NCI-H146 (cell line): ENCODE measurements at places on chromosomes 13 and 19.

DNA sequence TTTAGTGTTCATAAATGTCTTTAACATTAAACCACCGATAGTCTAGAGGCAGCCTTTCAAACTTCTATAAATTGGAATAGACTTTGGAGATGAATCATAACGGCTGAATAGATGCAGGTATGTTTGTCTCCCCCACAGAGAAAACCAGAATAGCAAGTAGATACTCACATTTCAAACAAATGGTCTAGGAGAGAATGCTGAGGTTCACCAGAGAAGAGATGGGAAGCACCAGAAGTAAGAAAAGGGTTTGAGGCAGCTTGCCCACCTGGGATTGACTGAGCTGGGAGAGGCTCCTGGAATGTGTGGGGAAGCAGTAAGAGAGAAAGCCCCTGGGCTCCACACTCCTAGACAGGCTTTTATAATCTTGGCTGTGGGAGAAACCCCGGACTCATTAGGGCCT lies 6.4 kb downstream of the IGFL3 start:
- no peak for DNase-seq

DNA sequence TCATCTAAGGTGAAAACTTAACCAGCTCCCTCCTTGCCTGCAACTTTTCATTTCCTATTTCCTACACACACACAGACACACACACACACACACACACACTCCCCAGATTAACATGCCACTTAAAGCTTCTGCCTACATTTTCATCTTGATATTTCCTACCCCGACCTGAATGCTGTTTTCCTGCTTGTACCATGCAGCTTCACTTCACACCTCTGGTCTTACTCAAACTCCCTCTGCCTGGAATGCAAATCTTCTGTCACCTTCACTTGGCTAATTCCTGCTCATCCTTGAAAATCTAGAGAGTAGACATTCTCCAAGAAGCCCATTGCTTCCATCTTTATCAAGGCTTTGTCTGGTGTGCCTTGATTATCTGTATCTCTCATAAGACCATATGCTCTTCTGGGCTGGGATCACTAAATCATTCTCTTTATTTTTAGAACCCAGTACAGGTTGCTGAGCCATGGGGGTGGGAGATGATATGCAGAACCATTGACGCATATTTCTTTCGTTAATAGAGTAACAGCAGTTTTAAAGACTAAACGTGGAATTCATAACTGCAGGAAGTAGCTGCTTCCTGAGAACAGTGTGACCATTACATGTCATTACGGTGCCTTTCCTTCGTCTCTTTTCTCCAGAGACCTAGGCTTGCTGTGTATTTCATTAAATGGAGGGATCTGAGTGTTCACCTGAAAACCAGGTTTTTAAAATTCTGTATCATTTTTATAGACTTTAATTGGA lies 37.7 kb downstream of the CNMD start:
- no peak for DNase-seq

DNA sequence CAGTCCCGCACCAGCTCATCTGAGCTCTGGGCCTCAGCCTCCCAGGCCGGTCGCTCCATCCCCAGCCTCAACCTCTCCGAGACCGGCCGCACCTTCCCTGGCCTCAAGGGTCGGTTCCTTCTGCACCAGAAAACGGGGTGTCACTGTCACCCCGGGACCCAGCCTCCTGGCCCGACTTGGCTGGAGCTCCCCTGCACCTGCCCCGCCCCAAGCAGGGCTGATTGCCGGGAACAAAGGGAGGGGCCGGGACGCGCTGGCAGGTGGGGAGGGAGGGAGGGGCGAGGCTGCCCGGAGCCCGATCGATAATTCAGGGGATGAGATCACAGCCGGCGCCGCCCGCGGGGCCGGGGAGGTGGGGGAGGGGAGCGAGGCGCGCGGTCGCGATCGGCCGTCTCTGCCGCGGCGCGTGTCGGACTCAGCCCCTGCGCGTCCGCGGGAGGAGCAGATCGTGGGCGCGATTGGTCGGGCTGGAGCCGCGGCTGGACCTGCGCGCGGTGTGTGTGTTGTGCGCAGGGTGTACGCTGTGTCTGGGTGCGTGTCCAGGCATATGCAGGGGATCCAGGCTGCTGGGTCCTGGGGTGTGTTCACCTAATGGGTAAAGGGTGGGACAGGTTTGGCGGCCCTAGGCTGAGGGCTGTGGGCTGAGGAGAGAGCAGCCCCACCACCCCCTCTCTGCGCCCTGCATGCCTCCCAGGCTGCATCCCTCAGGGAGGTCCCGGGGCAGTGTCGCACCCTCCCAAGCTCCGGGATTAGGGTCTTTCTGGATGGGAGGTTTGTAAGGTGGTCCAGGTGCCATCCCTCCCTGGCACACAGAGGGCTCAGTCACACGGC lies 1.1 kb upstream of the SHC2 start:
- DNase-seq = peak; percentile 83

DNA sequence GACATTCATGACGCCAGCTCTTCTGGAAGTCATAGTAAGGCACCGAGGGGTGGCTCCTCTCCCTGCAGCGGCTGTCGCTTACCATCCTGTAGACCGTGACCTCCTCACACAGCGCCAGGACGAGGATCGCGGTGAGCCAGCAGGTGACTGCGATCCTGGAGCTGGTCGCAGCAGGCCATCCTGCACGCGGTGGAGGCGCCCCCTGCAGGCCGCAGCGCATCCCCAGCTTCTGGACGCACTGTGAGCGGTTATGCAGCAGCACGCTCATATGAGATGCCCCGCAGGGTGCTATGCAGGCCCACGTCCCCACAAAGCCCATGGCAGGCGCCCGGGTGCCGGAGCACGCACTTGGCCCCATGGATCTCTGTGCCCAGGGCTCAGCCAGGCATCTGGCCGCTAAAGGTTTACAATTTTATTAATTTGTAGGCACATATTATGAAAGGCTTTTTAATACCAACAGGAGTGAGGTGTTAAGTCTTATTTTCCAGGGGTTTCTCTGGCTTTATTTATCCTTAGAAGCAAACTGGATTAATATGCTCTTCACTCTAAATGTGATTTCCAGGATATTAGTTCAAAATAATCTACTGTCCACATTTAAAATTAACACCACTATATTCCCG lies 35.6 kb upstream of the PSPC1 start:
- DNase-seq = no peak

GRCh38 chr19:56217039-56217949 lies 15.2 kb downstream of the ZSCAN5C start:
- DNase-seq = peak; percentile 72
